NCI-H446 treated with DMSO at 0.1 percent for 48 hours (cell line): ENCODE measurements at places on chromosomes 2 and 18.
A peak's percentile ranks its signal among the peaks of the same experiment; 100 is the strongest.

DNA sequence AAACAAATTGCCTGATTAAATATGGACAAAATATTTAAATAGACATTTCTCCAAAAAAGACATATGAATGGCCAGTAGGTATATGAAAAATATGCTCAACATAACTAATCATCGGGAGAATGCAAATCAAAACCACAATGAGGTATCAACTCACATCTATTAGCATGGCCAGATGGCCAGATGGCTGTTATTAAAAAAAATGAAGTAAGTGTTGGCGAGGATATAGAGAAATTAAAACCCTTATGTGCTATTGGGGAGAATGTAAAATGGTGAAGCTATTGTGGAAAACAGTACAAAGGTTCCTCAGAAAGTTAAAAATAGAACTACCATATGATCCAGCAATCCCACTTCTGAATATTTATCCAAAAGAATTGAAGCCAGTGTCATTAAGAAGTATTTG is 272.3 kb upstream of the ZNF804A start:
- peak; percentile 94 for DNase-seq

- DNase-seq: peak; percentile 63
Observed at GRCh38 chr2:165239230-165239629, at the start of gene SCN2A. Gene SCN2A (plus strand): TSS chr2:165239414. CDS start chr2:165295824, 56,410 bp downstream.

DNA sequence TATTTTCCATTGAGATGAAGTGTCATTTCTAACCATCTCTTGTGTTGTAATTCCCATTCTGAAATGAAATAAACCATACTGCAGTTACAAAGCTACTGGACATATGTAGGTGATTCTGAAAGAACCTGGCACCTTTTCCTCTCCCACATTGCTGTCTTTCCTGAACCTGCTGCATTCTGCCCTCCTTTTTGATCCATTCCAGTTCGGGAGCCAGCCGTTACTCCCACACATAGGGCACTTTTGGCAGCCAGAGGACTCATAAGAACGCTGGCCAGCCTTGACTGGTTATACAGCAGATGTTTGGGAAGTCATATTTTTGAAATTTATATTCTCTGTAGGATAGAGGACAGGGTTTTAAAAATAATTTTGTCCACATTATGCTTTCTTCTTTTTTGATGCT is 369.8 kb upstream of the CDH7 start:
- DNase-seq: peak; percentile 76

DNA sequence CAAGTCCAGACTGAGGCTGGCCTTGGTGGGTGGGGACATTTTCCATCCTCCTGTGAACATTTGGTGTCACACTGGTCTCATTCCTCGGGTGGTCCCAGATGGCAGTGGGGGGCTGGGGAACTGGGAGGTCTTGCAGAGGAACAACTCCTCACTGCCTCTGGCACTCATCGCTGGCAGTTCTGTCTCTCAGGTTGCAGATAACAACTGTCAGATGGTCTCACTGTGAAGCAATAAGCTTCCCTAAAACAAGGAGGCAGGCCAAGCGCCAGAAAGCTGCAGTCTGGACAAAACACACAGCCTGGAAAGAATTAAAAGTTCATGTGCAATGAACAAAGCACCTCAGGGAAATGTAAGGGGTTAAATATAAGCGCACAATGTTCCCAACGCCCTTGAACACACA is 78.1 kb downstream of the IRS1 start:
- peak; percentile 41 for DNase-seq

DNA sequence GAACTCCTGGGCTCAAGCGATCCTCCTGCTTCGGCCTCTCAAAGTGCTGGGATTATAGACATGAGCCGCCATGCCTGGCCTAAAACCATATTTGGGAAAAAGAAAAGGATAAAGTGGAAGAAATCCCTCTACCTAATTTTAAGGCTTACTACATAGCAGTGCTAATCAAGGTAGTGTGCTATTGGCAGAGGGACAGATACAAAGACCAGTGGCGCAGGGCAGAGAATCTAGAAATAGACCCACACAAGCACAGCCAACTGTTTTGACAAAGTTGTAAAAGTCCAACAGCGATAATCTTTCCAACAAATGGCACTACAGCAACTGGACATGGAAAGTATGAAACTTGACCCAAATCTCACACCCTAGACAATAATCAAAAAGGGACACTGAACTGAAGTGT is 138.4 kb downstream of the TFCP2L1 start:
- no peak for DNase-seq

DNA sequence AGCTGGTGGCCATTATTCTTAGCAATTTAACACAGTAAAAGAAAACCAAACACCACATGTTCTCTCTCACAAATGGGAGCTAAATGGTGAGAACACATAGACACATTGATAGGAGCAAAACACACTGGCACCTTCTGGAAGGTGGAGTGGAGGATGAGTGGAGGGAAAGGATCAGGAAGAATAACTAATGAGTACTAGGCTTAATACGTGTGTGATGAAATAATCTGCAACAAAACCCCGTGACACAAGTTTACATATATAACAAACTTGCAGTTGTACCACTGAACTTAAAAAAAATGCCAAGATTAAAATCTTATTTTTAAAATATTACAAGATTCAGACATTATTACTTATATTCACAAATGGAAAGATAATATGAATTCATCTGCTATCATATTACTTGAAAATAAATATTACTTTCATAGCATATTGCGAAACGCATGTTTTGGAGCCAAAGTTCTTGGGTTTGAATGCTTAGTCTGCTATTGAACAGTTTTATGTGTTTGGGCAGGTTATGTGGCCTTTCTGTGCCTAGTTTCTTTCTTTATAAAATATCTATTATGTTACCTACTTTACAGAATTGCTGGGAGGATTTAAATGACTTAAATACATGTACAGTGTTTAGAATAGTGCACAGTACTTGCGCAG is 20.5 kb downstream of the ANKRD62 start:
- DNase-seq: no peak

DNA sequence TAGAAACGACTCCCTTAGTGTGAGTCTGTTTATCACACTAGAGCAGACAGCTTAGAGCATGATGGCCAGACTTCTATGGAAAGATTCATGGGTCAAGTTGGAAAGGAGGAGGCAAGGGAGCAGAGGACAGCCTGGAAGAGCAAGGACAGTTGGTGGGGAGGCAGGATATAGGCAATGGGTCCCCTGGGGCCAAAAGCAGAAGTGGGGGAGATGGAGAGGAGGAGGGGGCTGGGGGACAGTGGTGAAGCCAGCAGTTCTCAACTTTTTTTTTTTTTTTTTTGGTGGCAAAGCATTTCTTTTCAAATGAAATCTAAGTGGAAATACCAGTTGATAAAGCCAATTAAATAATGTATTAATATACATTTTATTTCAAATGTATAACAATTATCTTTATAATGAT is 197.9 kb downstream of the HRH4 start:
- no peak for DNase-seq

DNA sequence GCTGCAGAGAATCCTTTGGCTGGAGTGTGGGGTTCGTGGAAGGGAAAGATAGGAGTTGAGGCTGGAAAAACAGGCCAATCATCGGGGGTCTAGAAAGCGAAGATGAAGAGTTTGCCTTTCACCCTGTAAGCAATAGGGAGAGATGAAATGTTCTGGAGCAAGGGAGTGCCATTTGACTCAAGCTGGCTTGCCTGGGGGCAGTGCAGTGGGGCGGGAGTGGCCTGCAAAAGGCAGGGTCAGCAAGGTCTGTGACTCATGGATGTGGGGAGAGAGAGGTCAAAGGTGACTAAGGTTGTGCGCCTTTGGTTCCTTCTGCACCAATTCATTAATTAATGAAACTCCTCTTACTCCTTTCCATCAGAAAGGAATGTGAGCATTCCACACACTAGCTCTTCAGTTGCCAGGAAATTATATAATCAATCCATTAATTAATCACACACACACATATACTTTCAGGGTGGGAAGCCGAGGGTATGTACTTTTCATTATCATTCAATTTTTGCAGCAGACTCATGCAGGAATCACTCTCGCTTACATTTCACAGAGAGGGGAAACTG is 227.6 kb downstream of the MYCN start:
- DNase-seq: no peak

- DNase-seq: no peak
Observed at GRCh38 chr2:46268196-46268595, 29.0 kb upstream of the EPAS1 start.

- DNase-seq: no peak
Observed at GRCh38 chr18:2337552-2338141, 233.7 kb downstream of the METTL4 start.

DNA sequence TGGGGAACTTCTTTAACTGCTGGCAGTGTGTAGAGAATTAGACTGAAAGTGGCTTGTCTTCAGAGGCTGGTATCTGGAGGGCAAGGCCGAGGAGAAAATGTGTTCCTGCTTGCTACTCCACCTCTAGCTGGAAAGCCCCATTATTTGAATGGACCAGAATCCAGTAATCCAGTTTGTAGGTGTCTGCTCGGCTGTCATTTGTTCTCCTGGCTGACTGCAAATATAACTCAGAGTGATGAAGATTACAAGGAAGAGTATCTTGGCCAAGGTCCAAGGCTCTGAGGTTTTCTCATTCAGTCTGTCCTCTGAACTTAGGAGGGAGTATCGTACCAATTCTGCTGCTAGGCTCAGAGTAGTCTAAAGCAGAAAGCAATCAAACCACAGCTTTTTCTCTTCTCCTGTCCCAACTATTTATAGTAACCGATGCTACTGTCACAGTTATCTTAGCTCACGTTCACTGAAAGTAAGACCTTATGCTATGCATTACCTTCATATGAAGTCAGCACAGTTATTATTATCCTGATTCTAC is 228.6 kb downstream of the SETBP1 start:
- no peak for DNase-seq

DNA sequence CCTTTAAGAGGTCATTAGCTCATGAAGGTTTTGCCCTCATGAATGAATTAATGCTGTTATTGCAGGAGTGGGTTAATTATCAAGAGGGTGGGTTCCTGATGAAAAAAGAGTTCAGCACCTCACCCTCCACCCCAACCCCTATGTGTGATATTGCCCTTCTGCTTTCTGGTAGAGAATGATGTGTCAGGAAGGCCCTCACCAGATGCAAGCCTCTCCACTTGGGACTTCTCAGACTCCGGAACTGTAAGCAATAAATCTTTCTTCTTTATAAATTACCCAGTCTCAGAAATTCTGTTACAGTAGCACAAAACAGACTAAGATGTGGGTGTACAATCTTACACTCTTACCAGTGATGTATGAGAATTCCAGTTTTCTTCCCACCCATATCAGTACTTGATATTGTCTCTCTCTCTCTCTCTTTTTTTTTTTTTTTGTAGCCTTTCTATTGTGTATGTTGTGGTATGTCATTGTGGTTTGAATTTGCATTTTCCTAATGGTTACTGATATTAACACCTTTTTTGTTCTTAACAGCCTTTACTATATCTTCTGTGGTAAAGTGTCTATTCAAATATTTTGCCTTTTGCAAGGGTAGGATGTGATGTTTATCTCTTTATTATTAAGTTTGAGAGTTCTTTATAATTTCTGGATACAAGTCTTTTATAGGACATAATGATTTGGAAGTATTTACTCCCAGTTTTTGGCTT is 10.4 kb upstream of the MAP2 start:
- no peak for DNase-seq

GRCh38 chr2:202910698-202911097 is 775 bp downstream of the WDR12 start:
- no peak for DNase-seq

DNA sequence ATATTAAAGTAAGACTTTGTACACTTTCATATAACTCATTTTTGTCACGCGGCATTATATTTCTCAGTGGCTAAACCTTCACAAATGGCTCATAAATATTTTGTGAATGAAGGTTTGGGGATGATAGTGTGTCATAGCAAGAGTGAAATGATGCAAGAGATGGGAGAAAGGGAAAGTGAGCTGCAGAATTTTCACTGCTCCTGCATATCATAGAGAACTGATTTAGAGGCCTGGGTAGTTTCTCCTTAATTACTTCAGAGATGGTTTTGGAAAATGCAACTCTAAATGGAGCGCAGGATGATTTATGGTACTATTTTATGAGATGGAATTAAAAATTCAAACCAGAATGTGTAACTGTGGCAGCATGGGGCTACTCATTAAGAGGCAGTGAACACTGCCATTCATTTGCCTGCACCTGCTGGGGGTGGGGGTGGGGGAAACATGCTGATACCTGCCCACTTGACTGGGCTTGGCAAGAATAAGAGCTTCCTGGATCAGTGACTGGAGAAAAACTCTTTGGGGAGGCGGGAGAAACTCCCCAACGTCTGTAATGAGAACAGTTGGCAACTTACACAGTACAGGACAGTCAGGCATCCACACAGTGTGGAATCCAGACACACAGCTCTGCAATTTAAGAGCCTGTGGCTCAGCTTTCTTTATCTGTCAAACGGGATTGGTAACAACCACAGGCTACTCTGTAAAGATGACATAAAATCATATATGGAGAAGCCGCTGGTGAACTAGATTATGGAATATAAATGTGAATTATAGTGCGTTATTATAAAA is 941.9 kb downstream of the SLC4A3 start:
- no peak for DNase-seq

- no peak for DNase-seq
Observed at GRCh38 chr2:43400508-43400907, 174.1 kb upstream of the ZFP36L2 start.

GRCh38 chr18:76528477-76529432 is 33.7 kb upstream of the ZNF516 start:
- no peak for DNase-seq

DNA sequence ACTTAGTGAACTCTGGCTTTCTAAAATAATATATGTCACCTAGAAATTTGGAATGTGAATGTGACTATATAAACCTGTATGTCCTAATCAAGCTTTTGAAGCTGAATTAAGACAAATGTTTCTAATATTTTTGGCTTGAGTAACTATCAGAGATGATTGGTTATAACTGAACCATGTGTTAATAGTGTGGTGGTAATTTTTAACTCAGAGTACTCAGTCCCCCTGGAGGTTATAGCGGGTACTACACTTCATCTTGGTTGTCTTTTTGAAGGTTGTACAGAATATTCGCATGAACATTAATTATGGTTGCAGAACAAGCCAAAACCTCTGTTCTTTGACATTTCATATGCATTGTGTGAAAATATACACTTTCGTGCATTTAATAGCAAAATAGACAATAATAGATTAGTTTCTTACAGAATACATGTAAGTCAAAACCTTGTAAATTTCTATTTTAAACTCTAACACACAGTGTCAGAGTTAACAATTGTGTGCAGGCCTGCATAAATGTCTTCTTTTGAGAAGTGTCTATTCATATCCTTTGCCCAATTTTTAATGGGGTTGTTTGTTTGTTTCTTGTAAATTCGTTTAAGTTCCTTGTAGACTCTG is 86.0 kb downstream of the OSBPL6 start:
- peak; percentile 59 for DNase-seq

GRCh38 chr2:151983221-151983620 is 115.6 kb downstream of the CACNB4 start:
- no peak for DNase-seq

DNA sequence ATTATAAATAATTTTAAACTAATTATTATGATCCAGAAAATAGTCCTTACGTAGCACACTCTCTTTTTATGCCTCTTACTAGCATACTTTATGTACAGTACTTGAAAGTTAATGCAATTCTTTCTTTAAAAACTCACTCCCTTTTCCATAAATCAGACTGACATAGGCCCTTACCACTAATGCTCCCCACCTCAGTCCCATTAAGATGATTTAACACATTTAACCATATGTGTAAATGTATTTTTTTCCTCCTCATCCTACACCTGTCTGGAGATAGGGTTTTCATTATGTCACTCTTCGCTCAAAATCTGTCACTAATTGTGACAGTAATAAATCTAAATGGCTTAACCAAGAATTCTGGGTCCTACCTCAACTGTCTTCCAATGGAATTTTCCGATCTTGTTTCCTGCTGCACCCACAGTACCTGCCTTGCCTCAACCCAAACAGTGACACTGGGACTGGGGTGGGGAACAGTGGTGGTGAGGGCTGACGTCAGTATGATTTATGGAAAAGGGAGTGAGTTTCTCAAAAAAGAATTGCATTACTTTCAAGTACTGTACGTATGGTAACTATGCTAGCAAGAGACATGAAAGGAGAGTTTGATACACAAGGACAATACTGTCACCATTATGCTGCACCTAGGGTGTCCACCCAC is 25.1 kb downstream of the EFEMP1 start:
- no peak for DNase-seq
